Activated CD4-positive, alpha-beta T cell treated with anti-CD3 and anti-CD28 coated beads, Interleukin-2, amount 50 U/mL, for 4 hours (primary cell): ENCODE measurements at places on chromosomes 11 and 22.

DNA sequence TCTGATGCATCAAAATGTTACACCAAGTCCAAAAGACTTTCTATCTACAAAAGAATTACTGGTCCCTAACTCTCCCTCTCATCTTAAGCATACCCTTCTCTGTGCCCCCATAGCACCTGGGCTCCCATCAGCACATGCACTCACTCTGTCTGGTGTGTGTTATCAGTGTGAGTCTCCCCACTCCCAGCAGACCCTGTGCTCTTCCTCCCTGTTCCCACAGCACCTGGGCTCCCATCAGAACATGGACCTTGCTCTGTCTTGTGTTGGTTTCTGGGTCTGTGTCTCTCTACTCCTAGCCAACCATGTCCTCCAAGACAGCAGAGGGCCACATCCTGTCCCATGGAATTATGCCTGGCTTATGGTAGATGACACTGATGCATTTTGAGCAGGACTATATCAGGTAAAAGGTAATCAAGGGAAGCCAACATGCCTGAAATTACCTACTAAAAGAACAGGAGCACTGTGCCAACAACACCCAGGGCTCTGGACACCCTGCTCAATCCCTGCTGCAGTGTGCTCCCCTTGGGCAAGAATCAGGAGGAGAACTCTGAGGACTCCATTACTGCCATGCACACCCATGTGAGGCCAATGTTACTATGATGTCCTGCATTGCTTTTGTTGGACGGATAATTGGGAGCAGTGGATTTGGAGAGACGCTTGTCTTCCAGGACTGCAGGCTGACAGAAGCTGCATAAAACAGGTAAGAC is 34.3 kb downstream of the GAB4 start:
- DNase-seq: no peak

GRCh38 chr11:129268371-129268770 is 76.2 kb upstream of the ARHGAP32 start:
- DNase-seq: no peak

- DNase-seq: peak; percentile 6
Measured at GRCh38 chr22:17258015-17258787, 39.0 kb upstream of the ADA2 start.

GRCh38 chr11:120681434-120682331 is 170.1 kb downstream of the GRIK4 start:
- no peak for DNase-seq

DNA sequence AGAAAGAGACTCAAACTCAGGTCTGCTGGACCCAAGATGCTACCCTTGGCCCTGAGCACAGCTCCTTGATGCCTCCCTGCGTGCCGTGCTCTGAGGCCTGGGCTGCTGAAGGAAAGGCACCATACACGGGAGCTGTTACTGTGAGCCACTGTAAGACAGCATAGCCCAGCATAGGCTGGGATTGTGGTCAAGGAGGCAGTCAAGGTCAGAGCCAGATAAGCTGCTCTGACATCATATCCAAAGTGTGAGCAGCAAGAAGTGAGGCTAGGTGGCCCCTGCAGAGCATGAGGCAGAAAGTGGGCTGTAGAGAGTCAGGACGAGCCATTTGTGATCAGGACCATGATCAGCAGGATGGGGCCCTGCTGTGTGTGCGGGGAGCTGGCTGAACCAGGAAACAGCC is 7.7 kb downstream of the SLC22A8 start:
- DNase-seq: no peak

- peak; percentile 75 for DNase-seq
Measured at GRCh38 chr11:46346886-46347636, at the start of gene DGKZ. Gene DGKZ, plus strand, starts transcription at chr11:46347463. Its CDS starts 197 bp downstream, at chr11:46347660.

GRCh38 chr22:43101306-43101705 is 9.2 kb upstream of the BIK start:
- DNase-seq: no peak

- no peak for DNase-seq
Measured at GRCh38 chr22:37893583-37893983, 12.5 kb upstream of the MICALL1 start.

- no peak for DNase-seq
Measured at GRCh38 chr11:128786507-128786906, 80.6 kb downstream of the KCNJ1 start.

DNA sequence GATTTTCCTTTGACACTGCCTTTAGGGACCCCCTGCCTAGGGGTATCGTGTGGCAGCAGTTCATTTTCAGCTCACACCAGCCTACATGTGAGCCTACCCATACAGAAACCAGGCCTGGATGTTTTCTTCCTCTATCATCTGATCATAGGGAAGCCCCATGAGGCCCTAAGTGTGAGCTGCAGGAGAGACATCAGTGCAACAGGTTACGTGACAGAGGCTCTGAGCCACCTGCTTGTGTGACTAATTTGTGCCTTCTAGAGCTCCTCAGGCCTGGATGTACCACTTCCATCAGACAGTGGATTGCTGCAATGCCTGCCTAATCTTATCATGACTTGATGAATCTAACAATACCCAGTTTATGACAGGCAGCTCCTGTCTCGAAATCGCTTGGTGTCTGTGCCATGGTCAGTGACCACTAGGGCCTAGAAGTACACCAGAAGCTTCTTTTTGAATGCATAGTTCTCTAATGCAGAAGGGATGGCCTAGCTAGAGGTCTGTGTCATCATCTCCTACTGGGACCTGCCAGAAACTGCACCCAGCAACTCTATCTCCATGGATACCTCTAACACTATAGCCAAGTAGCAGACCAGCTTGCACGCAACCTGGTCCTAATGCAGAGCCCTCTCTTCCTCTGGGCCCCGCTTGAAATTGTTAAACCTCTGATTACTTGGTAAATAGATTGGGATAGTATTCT is 109.7 kb upstream of the CLPB start:
- DNase-seq: no peak
